T-helper 2 cell (primary cell): ENCODE measurements at places on chromosomes 11 and 22.

GRCh38 chr11:122749005-122749687 lies 89.2 kb upstream of the CRTAM start:
- no peak for DNase-seq

DNA sequence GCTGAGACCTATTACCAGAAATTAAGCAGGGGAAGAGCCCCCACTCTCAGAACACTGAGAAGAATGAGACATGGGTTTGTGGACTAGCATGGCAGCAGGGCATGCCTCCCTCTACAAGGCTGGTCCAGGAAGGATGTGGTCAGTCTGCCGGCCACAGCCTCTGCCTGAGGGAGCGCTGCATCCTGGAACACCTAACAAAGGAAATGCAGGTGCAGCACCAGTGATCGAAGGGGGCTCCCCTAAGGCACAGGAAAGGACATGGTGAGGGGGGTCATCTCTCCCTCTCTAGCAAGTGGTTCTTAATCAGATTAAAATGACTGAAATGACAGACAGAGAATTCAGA lies 40.6 kb upstream of the ARL14EP start:
- DNase-seq, result no peak

- DNase-seq, result peak; percentile 36
Observed at GRCh38 chr11:30346068-30346688, 23.3 kb downstream of the ARL14EP start.

GRCh38 chr11:83249445-83249844 lies 36.7 kb downstream of the CCDC90B start:
- DNase-seq, result no peak

DNA sequence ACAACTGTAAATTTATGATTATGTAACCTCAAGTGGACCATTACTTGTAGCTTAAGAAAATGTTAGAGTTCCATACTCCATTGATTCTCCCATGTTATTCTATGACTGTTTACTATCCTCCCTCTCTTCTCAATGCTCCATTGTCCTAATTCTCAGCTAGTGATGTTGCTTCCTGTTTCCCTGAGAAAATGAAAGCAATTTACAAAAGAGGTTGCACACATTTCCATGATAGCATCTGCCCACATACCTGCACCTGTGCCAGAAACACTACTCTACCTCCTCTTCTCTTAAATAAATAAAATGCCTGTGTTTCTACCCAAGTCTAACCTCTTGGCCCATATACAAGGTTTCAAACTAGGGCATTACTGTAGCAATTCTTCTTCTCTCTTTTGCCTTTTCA lies 1620.9 kb downstream of the FAM181B start:
- DNase-seq, result no peak

DNA sequence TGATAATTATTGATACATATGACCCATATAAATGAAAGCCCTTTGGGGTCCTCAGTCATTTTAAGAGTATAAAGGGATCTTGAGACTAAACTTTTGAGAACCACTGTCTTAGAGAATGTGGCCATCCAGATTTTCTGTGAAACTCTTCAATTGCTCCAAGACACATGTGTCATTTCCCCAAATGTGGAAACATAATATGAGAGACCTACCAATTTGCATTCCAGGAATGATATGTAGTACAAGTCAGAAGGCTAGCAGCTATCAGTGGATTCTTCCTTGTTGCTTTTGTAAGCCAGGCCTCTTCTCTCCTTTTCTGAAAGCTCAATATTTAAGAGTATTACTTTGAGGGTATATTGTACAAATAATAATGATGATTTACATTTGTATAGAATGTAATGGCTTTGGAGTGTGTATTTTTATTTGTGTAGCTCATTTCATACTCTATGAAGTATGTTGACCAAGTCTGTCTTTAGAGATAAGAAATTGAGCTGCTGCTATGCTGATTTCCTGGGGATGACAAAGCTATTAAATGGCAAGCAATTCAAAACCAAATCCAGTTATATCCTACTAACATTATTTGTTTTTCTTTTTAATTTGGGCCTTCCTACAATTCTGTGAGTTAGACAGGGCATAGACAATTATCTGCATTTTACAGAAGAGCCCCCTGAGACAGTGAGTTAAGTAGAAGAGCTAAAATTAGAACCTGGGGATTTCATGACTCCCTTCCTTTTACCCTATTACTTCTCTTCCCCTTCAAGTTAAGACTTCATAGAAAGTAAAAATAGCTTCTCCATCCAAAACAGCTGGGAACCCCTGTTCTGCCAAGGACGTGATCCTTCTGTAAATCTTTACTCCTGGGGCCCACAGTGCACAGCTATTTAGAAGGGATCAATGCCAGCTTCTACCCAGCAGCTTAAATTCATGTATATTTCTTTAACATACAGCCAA lies 131.9 kb downstream of the WNT11 start:
- DNase-seq, result no peak

GRCh38 chr11:111305162-111305802 lies 6.9 kb downstream of the POU2AF3 start:
- DNase-seq, result no peak

GRCh38 chr22:27134315-27134701 lies 476.9 kb downstream of the MIAT start:
- DNase-seq, result peak; percentile 20

DNA sequence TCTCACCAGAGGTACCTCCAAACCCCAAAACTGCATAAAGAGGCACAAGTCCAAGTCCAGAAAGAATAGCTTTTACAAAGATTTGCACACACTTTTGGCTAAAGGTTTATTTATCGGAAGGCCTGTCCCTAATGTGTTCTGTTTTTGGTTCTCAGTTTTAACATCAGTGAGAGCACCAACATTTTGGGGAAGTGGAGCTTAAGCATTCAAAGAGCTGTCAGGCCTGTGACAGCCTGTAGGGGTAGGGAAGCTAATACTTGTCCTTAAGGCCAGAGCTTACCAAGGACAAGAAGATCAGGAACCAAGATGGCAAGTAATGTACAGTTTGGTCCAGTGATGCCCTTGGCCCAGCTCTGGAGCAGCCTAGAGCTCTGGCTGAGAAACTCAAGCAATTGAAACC lies 38.9 kb upstream of the SCUBE2 start:
- no peak for DNase-seq

- no peak for DNase-seq
Observed at GRCh38 chr11:67050139-67050538, 6.5 kb upstream of the RHOD start.

GRCh38 chr11:86418917-86419316 lies 44.2 kb downstream of the CCDC81 start:
- DNase-seq, result no peak

GRCh38 chr11:13963949-13964770 lies 1.6 kb downstream of the SPON1 start:
- DNase-seq, result no peak
